ENCODE measurements at places on chromosomes 4 and X. TPM values are rescaled to one million over a fixed set of nuclear protein-coding genes. Genes with fewer than 3 reads are reported as not detected.

ETNPPL gene
- not detected for total RNA-seq

WNK3 gene
- total RNA-seq = 10.0 TPM

SEC31A gene
- total RNA-seq = 239 TPM

TMSB15C gene
- 1.4 TPM for total RNA-seq

SCML2 gene
- 1.2 TPM for total RNA-seq

ATP7A gene
- 27.1 TPM for total RNA-seq

FAAH2 gene
- 9.1 TPM for total RNA-seq

CXCR3 gene
- 0.89 TPM for total RNA-seq

GAB3 gene
- 4.2 TPM for total RNA-seq

PDE6B gene
- 15.1 TPM for total RNA-seq

H2BW2 gene
- 0.26 TPM for total RNA-seq

TRPC5OS gene
- not detected for total RNA-seq

KLB gene
- 0.08 TPM for total RNA-seq

SSX4B gene
- not detected for total RNA-seq

KCTD8 gene
- 1.0 TPM for total RNA-seq

GABRQ gene
- 0.26 TPM for total RNA-seq

CHRDL1 gene
- total RNA-seq = 34.7 TPM

TRO gene
- total RNA-seq = 11.3 TPM

COL4A6 gene
- total RNA-seq = 16.1 TPM

MAGED4B gene
- 8.3 TPM for total RNA-seq

MOB1B gene
- 23.4 TPM for total RNA-seq

TEX13B gene
- total RNA-seq = not detected

MAN2B2 gene
- total RNA-seq = 37.3 TPM

MAMLD1 gene
- 6.1 TPM for total RNA-seq

RTL9 gene
- not detected for total RNA-seq

EFHC2 gene
- total RNA-seq = 2.3 TPM

BST1 gene
- total RNA-seq = 18.6 TPM

SMARCA1 gene
- 37.5 TPM for total RNA-seq

GAGE2A gene
- not detected for total RNA-seq

Measured in ureter (tissue), 1 donor.